ENCODE measurements at places on chromosomes 2 and 18. TPM values are rescaled to one million over a fixed set of nuclear protein-coding genes. Genes with fewer than 3 reads are reported as not detected.

The CABYR gene
- polyA plus RNA-seq = 8.5 TPM

DNA sequence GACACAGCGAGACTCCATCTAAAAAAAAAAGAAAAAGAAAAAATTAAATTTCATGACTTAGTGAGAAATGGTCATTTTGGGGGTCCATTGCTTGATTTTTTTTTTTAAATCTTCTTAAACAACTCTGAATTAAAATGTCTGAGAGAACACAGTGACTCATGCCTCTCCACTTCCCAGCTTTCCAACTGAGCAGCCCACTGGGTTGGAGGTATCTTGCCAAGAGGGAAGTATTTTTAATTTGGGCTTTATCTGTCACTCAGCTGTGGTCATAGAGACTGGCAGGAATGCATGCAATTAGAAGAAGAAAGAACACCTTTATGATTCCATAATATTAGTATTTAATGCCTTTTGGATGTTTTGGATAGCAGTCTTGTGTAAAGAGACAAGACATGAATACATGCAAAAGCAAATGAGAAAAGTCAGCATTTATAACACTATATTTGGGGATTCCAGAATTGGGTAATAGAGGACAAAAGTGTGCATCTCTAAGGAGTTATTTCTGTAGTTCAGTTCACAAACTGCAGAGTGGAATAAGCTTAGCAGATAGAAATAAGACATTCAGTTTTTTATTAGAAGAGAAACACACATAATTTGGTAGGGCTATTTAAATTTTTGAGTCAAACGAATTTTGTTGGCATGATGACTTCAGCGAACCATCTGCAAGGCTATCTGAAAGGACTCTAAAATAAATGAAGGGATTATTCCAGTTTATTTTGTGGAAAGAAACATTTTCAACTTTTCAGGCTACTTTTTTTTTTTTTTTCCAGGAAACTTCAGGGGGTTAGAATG lies 254.8 kb downstream of the TGIF1 start:
- DNase-seq = no peak

DNA sequence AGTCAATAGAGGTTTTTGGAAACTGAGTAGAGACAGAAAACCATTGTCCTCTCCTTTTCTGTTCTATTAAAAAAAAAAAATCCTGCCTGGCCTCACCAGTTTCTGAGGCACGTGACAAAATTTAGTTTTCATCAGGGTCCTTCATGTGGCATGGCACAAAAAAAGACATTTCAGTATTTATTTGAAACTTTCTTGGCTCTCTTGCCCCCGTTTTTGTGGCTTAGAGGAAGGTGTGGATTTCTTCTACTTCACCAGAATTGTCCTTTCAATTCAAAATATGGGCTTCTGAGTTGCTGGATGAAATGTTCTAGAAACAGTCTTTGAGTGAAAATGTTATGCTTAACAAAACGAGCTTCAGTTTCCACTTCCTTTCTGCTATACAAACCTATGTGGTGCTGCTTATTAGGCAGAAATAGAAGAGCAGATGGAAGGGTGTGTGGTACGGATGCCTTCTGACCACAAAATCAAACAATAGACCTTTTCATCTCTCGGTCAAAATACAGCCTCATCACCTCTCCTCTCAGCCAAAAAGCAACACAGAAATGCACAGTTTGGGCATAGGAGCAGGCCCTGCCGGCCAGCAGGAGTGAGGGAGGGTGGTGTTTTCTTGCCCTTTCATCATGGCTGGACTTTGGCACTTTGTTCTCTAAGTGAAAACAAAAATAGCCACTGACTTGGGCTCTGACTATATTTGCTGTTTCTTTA lies 89.2 kb downstream of the SH3RF3 start:
- DNase-seq = no peak

The CAPN14 gene
- polyA plus RNA-seq = 0.06 TPM

- DNase-seq = no peak
Observed at GRCh38 chr18:68944330-68944729, 146.4 kb downstream of the CCDC102B start.

DNA sequence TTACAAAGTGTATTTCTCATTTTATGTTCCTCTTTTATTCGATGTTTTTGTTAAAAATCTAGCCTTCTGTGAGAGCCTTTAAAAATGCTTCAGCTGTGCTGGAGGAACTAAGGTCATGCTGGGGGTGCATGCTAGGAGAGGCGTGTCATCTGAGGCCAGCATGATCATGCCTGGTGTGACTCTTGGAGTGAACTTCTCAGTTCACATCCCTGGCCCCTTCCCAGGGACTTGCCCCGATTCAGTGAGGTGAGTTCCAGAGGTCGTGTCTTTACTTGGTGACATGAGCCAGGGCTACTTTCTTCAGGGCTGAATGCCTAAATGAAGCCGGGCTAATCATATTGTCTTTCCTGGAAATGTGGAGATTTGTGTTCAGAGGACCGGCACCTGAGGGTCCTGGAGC lies 264.9 kb downstream of the MREG start:
- DNase-seq = no peak

GRCh38 chr2:15911686-15912085 lies 28.7 kb upstream of the MYCN start:
- no peak for DNase-seq

GRCh38 chr2:174835797-174836255 lies 71.6 kb upstream of the CHRNA1 start:
- DNase-seq = no peak

The DDX18 gene
- 88.2 TPM for polyA plus RNA-seq

GRCh38 chr2:137921105-137921880 lies 43.0 kb upstream of the HNMT start:
- DNase-seq = no peak

The BIN1 gene
- 128 TPM for polyA plus RNA-seq

DNA sequence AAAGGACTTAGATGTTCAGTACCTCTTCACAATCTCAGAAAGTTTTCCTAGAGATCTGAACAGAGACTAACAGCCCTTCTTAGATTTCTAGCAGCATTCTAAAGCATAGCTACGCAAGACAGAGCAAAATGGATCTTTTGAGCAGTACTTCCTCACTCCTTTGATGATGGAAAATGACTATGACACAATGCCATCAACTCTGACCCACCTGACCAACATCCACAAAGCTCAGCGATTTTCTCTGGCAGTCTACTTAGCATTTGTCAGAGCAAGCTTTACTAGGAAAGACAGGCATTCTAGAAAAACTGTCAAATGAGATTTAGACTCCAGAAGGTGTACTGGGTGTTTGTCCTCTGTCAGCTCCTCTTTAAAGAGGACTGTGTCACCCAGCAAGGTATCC lies 180.9 kb upstream of the ACVR2A start:
- no peak for DNase-seq

DNA sequence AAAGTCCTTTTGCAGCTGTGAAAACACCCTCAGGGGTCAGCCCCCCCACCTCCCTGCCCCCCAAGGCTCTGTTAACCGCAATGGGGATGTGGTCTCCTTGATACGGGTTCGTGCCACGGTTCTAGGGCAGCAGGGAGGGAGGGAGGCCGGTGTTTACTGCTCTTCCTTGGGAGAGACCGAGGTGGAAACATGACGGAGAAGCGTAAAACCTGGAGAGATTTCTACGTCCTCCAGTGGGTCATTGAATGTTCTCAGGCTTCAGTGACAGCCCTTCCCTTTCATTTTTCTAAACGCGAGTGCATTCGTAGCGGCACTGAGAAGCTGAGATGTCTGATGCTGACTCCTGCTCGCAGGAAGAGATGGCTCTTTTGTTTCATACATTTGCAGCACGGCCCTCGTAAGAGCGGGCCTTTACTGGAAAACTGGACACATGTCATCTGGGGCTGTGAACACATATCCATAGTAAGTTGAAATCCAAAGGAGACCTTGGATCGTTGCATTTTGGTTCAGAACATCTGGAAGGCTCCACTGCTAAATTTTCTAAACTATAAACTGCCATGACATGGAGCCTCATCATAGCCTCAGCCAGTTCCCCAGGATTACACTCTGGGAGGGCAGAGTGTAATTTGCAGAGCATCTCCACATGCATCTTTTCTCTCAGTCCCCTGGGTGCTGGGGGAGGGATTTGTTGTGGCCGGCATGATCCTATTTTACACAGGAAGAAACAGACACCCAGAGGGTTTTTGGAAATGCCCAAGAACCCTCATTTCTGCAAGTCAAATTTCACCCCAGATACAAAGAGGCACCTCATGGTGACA lies 40.6 kb upstream of the HDAC4 start:
- DNase-seq = no peak

DNA sequence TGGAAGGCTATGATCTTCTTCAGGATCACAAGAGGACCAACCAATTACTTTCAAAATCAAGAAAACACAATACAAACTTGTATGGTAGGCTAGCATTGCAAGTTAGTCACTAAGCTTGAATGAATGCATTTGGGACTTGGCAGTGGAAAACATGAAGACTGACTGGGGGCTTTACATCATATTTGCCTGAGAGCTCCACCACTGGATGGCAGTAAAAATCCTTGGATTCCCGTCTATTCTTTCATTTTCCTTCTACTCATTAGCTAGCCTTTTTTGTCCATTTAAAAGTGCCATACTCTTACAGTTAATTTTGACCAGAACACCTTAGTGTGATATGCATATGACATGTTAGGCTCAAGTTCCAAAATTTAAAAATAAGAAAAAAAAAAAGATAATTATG lies 63.5 kb upstream of the RASGRP3 start:
- no peak for DNase-seq

DNA sequence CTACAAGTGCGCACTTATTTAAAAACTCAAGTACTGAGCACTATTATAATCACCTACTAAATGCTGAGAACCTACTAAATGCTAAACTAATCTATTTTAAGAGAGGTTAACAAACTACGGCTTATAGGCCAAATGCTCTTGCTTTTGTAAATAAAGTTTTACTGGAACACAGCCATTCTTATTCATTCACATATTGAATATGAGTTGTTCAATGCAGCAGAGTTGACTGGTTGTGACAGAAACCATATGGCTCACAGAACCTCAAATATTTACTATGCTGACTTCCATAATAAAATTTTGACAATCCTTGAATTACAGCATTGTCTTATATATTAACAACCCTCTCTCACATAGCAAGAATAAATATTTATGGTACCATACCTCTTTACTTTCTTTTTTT lies 103.2 kb downstream of the ZNF521 start:
- no peak for DNase-seq

- DNase-seq = no peak
Observed at GRCh38 chr2:28344756-28345373, 47.8 kb upstream of the FOSL2 start.

DNA sequence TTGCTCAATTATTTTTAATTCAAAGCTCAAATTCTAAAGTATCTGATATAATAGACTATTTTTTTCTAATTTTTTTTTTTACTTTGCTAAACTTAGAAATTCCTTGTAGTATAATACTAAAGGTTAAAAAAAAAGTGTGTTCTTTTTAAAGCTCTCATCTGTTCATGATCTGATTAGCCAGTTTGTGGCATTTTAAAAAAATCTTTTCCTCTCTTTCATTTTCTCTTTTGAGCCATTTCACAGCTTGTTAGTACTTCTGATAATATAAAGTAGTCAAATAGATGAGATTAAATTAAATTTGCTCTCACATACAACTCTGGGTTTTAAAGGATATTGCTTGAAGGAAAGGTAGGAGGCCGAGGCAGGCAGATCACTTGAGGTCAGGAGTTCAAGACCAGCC lies 40.7 kb upstream of the NEMP2 start:
- no peak for DNase-seq

- DNase-seq = no peak
Observed at GRCh38 chr2:41337956-41338355, 709.9 kb upstream of the PKDCC start.

- no peak for DNase-seq
Observed at GRCh38 chr2:132654968-132655367, 15.0 kb downstream of the LYPD1 start.

The GCKR gene
- polyA plus RNA-seq = not detected

DNA sequence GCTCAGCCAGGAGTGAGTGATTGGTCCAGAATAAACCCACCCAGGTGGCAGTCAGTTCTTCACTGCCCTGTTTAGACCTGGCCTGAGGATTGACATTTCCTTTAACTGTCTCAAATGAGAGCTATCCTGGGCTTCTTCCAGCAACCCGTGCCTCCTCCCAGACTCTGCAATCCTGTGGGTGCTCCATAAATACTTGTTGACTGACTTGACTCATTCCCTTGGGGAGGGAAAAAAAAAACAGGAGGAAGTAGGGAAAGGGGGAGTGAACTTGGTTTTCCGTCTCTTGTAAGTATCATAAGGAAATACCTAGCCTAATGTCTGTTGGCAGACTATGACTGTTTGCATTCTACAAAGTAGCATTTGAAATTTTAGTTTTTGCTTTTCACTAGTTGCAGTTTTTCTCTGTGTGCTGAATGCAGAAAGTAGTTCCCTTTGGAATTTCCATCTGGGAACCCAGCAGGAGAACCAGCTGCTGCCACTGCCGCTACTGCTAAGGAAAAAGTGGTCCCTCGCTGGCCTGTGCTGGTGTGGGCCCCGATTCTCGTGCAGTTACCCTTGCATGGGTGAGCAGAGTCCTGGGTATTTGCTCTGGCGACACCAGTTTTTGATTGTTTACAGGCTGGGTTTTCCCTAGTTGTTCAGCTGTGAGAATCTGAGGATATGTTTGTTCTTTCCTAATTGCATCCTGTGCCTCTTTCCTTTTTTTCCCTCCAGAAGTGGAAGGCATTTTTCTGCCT lies 78.8 kb downstream of the TGOLN2 start:
- DNase-seq = no peak

- DNase-seq = no peak
Observed at GRCh38 chr2:209536363-209536762, 112.5 kb downstream of the MAP2 start.

- no peak for DNase-seq
Observed at GRCh38 chr2:219429958-219430606, 4.6 kb upstream of the SPEG start.

- no peak for DNase-seq
Observed at GRCh38 chr2:127681976-127682857, 6.9 kb upstream of the LIMS2 start.

The MROH2A gene
- polyA plus RNA-seq = not detected

GRCh38 chr2:105782123-105782522 lies 37.4 kb downstream of the NCK2 start:
- no peak for DNase-seq

DNA sequence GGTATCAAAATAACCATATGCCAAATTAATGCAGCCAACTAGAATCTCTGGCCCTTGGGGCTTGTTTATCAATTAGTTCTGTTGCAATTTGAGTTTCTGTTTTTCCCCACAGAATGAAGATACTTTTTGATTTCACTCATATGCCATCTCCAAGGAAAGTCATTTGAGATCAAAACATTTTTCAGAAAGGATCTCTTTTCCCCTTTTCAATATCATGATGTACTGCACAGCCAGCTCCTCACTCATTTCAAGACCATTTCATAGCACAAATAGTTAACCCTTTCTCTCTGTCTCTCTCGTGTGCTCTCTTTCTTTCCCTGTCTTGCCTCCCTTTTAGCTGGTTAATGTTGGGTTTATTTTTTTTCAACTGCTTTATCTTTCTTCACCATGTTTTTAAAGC lies 387.3 kb downstream of the STK39 start:
- DNase-seq = no peak

The IL36RN gene
- polyA plus RNA-seq = not detected

Measured in renal cortex interstitium (tissue), 15 donors.